ENCODE measurements at places on chromosomes 3 and 15. TPM values are rescaled to one million over a fixed set of nuclear protein-coding genes. Genes with fewer than 3 reads are reported as not detected.

The CLDN18 gene
- total RNA-seq: 497 TPM

The TRIM42 gene
- total RNA-seq: not detected

The ZCWPW2 gene
- total RNA-seq: 0.89 TPM

The PLSCR2 gene
- total RNA-seq: not detected

The ITIH1 gene
- total RNA-seq: not detected

The OR4F6 gene
- total RNA-seq: not detected

The PARP3 gene
- total RNA-seq: 42.1 TPM

The ASB7 gene
- 19.8 TPM for total RNA-seq

The TMEM212 gene
- 4.9 TPM for total RNA-seq

The ITIH4 gene
- total RNA-seq: 19.0 TPM

DNA sequence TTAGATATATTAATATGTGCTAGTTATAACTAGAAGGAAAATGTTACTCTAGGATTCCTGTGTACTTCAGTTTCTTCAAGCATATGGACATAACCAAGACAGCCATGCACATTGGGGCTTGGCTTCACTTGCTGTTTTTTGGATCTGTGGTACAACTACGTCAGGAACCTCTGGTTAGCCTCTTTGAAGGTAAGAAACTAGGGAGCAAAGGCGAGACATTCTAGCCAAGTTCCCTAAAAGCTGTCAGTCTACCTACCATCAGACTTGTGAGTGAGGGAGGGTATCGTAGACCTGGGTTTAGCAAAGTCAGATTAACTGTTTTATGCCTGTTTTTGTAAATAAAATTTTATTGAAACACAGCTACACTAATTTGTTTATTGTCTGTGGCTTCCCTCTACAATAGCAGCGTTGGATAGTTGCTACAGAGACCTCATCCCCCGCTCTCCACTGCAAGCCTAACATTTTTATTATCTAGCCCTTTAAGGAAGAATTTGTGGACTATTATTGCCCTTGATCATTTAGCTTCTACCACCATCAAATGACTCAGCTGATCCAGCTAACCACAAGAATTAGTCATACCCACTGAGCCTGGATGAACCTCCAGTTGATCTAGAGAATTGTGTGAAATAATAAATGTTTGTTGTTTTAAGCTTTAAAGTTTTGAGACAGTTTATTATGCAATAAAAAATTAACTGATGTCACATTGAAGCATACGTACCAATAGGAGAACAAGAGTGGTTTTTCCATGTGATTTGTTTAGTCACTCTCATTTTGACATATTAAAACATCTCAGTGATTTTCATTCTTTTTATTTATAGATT, 58.1 kb downstream of the RSRC1 start:
- no peaks in the 10 kb centered on the region for H3K4me1 ChIP-seq
- no peaks in the 10 kb centered on the region for H3K36me3 ChIP-seq
- no peak for DNase-seq
- H3K4me3 ChIP-seq: no peak overlapping the region

DNA sequence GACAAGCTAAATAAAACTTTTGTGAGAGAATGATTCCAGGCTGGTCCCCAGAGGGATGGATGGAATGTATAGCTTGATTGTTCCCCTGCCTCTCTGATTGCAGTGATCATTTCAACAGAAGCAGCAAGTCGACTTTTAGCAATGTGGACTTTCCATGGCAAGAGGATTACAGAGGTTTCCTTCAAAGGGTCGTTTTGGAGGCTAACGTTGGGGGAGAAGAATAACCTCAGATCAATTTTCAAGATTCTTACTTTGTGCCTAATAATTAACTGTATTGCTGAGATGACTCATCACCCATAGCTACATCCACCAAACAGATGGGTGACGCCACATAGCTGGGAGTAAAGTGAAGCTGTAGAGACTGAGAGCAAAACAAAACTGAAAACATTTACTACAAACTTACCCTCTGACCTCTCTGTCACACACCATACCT, 79.9 kb downstream of the GTPBP8 start:
- H3K4me1 ChIP-seq: no peaks in the 10 kb centered on the region
- H3K27ac ChIP-seq: no peak overlapping the region
- DNase-seq: no peak
- no peaks in the 10 kb centered on the region for H3K27me3 ChIP-seq

- peaks cover 2% of the 10 kb centered on the region for H3K4me1 ChIP-seq
- DNase-seq: no peak
- H3K36me3 ChIP-seq: no peaks in the 10 kb centered on the region
Measured at GRCh38 chr3:58356054-58356453, 23.4 kb downstream of the PXK start.

DNA sequence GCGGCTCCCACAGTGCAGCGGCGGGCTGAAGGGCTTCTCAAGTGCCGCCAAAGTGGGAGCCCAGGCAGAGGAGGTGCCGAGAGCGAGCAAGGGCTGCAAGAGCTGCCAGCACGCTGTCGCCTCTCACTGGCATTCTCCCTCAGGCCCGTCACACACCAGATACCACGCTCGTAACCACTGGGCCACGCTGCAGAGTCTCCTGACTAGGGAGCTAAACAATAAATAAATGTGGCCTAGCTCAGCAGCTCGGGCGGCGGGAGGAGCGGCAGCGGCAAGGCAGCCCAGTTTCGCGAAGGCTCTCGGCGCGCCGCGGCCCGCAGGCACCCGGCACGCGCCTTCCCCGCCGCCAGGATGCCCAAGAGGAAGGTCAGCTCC, 55.9 kb upstream of the FAM174B start:
- no peaks in the 10 kb centered on the region for H3K27me3 ChIP-seq
- H3K27ac ChIP-seq: no peak overlapping the region
- DNase-seq: peak; percentile 31
- peaks cover 9% of the 10 kb centered on the region for H3K4me1 ChIP-seq
- H3K4me3 ChIP-seq: no peak overlapping the region

- H3K27ac ChIP-seq: no peak overlapping the region
- no peaks in the 10 kb centered on the region for H3K36me3 ChIP-seq
- no peak for DNase-seq
- H3K4me1 ChIP-seq: no peaks in the 10 kb centered on the region
Measured at GRCh38 chr3:148588291-148588690, 109.4 kb upstream of the AGTR1 start.

DNA sequence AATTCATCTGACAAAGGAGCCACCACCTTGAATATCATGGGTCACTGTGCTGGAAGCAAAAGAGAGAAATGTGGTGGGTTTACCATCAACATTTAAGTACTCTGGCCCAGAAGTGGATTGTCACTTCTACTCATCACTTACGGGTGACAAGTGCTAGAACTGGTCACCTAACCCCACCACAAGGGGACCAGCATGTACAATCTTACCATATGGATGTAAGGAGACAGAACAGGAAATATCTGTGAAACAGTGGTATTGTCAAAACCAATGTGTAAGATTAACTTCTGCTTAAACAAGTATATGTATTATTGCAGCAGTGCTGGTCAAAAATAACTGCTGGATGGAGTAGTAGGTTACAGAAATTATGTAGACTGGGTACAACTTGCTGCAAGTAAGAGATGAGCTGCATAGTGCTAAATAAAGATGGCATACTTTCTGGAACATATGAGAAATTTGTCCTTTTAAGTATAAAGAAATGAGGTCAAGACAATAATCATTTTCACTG, 171.8 kb downstream of the POTEB3 start:
- H3K27me3 ChIP-seq: no peaks in the 10 kb centered on the region
- no peaks in the 10 kb centered on the region for H3K36me3 ChIP-seq
- no peaks in the 10 kb centered on the region for H3K4me1 ChIP-seq
- no peak overlapping the region for H3K27ac ChIP-seq
- H3K4me3 ChIP-seq: no peak overlapping the region

GRCh38 chr3:196440041-196440537, 7.9 kb upstream of the UBXN7 start:
- no peaks in the 10 kb centered on the region for H3K4me1 ChIP-seq
- H3K27ac ChIP-seq: no peak overlapping the region
- H3K4me3 ChIP-seq: no peak overlapping the region
- H3K36me3 ChIP-seq: no peaks in the 10 kb centered on the region
- DNase-seq: no peak

- no peak overlapping the region for H3K27ac ChIP-seq
- H3K4me1 ChIP-seq: no peaks in the 10 kb centered on the region
- H3K4me3 ChIP-seq: no peak overlapping the region
- DNase-seq: no peak
- no peaks in the 10 kb centered on the region for H3K36me3 ChIP-seq
- no peaks in the 10 kb centered on the region for H3K27me3 ChIP-seq
Measured at GRCh38 chr3:39278616-39278935, 1.3 kb downstream of the CX3CR1 start.

DNA sequence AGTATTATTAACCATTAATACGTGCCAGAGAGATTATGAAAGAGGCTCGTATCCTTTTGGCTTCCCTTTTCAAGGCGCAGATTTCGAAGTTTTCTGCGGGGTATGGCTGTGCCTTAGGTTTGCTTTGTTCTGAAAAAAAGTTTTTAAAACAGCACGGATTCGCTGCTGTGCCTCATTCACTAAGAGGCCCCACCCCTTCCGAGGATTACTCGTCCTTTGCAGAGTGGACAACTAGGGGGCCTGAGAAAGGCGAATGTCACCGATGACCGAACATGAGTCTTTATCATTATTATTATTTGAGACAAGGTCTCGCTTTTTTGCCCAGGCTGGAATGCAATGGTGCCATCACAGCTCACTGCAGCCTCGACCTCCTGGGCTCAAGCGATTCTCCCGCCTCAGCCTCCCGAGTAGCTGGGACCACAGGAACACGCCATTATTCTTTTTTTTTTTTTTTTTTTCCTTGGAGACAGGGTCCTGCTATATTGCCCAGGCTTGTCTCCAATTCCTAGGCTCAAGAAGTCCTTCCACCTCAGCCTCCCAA, 684 bp upstream of the RPS27L start:
- DNase-seq: peak; percentile 55
- H3K27me3 ChIP-seq: no peaks in the 10 kb centered on the region
- H3K36me3 ChIP-seq: peaks cover 11% of the 10 kb centered on the region
- peak overlapping the region; percentile 79 for H3K4me3 ChIP-seq

- no peaks in the 10 kb centered on the region for H3K4me1 ChIP-seq
- H3K4me3 ChIP-seq: no peak overlapping the region
- DNase-seq: no peak
Measured at GRCh38 chr3:149706905-149707304, 45.4 kb downstream of the COMMD2 start.

DNA sequence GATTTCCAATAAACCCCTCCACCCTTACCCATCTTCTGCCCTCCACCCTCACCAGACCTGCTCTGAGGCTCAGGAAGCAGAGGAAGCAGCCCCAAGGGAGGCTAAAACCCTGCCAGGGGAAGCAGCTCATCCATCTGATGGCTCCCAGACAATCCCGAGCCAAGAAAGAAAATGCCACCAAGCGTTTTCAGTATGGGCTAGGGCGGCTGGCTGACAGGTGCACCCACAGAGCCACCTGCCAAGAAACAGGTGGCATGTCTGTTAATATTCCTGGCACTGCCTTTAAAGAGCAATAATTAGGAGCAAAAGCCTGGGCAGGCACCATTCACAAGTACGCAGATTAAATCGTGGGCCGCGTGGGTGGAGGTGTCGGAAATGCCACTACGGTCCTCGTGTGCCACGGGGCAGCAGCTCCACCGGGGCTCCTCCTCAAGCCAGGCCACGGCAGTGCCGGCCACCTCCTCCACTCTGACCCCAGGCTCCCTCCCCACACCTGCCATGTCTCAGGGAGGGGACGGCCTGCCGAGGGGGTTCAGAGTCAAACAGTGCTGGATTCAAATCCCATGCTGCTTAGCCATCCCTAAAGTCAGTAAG, 23.9 kb upstream of the GRIP2 start:
- no peaks in the 10 kb centered on the region for H3K4me1 ChIP-seq
- H3K36me3 ChIP-seq: no peaks in the 10 kb centered on the region
- no peaks in the 10 kb centered on the region for H3K27me3 ChIP-seq
- H3K4me3 ChIP-seq: no peak overlapping the region
- H3K27ac ChIP-seq: no peak overlapping the region
- no peak for DNase-seq

DNA sequence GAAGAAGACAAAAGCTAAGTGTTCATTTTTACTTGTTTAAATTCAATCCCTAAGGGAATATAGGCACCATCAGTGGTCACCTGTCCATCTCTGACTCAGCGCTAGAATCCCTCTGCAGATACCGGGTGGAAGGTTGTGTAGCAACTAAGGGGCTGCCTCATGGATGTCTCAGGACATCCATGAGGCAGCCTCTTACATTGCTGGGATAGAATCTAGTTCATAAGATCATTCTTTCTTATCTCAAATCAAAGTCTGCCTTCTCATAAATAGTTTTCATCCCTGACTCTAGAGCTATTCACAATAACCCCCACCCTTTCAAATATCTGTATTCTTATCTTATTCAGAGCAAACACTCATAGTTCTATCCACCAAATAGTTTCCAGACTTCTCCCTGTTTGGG, 38.1 kb downstream of the HSPBAP1 start:
- H3K27me3 ChIP-seq: no peaks in the 10 kb centered on the region
- peaks cover 4% of the 10 kb centered on the region for H3K4me1 ChIP-seq
- H3K4me3 ChIP-seq: no peak overlapping the region
- H3K27ac ChIP-seq: no peak overlapping the region
- H3K36me3 ChIP-seq: no peaks in the 10 kb centered on the region

DNA sequence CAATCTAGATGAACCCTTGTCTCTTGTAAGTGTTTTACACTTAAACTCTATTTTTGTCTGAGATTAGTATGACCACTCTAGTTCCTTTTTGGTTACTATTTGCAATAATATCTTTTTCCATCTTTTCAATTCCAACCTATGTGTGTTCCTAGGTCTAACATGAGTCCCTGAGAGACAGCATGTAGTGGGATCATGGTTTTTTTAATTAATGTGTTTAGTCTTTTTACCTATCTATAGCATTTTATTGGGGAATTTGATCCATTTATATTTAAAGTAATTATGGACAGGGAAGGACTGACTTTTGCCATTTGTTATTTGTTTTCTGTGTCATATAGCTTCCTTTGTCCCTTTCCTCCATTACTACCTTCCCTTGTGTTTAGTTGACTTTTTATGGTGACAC, 21.7 kb downstream of the TNFSF10 start:
- no peaks in the 10 kb centered on the region for H3K27me3 ChIP-seq
- H3K36me3 ChIP-seq: no peaks in the 10 kb centered on the region
- no peaks in the 10 kb centered on the region for H3K4me1 ChIP-seq
- no peak for DNase-seq
- H3K4me3 ChIP-seq: no peak overlapping the region

DNA sequence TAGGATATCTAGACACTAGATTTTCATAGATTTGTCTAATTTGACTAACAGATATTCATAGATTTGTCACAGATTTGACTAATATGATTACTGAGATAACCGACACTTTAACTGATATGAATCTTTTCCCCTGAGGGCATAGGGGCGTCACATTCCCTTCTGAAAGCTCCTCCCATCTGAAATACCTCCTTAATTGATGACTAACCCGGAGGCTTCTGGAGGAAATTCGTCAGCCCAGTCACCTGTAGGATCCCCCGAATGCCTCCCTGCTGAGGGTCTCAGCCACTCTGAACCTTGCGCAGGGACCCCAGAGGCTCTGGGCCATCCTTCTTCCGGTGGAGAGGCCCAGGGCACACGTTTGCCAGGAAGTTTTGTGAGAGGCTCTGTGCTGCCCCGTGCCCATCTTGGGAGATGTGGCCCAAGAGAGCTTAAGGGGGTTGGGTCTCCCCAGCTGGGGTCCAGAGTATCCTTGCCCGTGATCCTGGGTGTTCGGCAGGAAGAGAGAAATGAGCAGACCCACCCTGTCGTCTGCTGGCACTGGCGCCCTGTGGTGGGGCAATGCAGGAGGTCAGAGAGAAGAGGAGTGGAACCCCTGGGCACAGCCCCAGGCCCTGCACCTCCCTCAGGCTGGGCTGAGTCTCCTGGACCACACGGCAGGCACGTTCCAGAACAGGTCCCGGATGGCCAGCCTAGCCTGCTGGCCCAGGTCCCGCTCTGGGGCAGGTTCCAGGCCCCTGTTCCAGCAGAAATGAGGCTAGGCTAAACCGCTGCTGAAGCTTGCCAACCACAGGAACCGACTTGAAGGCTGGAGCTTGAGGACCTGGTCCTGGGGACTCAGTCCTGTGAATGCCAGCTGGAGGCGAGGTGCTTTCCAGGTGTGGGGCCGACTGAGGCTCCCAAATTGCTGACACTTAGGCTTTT, 1.7 kb downstream of the PLA2G4D start:
- no peaks in the 10 kb centered on the region for H3K27me3 ChIP-seq
- no peaks in the 10 kb centered on the region for H3K36me3 ChIP-seq
- no peak overlapping the region for H3K27ac ChIP-seq
- no peak overlapping the region for H3K4me3 ChIP-seq
